ENCODE measurements at places on chromosomes 1 and 21.
A peak's percentile ranks its signal among the peaks of the same experiment; 100 is the strongest.

GRCh38 chr1:6831366-6831765, 46.1 kb downstream of the CAMTA1 start:
- DNase-seq = no peak

DNA sequence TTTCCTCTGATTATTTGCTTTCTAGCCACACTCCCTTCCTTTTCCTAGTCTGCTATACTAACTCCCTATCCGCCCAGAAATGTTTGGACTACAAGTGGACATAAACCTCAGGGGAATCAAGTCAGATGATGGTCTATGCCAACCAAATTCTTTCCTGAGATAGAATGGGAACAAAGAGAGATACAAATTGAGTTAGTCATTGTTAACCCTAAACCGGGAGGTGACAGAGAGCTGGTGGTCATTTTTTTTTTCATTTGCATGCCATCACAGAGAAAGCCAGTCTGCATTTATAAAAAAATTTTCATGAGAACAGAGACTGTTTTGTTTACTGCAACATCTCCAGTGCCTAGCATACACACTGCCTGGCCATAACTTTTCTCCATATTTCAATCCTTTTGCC, 35.0 kb downstream of the MYSM1 start:
- no peak for DNase-seq

GRCh38 chr1:58882322-58882948, 98.6 kb upstream of the JUN start:
- DNase-seq = no peak

DNA sequence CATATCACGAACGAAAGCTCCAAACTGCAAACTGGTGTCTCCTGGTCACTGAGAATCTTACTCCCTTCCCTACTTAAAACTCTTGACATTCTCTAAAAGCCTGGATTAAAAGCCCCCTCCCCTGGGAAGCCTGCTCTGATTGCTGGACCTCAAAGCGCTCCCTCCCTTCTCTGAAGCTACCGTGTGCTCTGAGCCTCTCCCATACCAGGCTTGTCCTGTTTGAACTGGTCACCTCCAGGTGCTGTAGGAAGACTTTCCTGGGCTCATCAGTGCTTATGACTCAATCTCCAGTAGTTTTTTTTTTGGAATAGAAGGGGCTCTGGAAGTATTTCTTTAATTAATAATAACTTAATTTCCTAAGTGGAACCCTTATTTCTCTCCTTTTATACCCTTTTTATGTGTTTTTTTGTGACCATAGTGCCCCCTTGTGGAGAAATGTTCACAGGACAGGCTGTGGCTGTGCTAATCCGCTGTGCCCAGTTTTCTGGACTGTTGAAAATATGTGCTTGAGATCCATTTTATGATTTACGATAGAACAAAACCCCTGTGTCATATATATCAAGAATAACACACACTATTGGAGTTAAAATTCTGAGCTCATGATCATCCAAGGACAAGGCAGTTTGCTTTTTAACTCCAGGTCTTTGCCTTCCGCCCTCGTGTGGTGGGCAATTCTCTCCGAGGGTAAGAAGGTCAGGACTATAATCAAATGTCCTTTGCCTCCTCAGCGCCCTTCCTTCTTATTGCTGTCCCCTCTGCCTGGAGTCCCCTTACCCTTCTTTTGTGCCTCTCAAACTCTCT, 16.9 kb downstream of the MTARC1 start:
- no peak for DNase-seq

DNA sequence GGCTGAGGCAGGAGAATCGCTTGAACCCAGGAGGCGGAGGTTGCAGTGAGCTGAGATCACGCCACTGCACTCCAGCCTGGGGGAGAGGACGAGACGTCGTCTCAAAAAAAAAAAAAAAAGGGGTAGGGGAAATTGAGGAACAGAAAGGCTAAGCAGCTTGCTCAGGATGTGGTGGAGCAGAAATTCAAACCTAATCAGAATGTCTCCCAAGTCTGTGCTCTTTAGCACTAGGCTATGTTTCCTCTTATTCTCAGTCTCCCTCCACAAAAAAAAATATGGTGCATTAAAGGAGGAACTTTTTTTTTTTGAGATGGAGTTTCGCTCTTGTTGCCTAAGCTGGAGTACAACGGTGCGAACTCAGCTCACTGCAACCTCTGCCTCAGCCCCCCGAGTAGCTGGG, 114.2 kb downstream of the SLC16A1 start:
- no peak for DNase-seq

- DNase-seq = peak; percentile 80
Measured at GRCh38 chr1:198169672-198170071, 12.9 kb downstream of the NEK7 start.

- no peak for DNase-seq
Measured at GRCh38 chr1:158251163-158251562, 3.1 kb upstream of the CD1A start.

- DNase-seq = peak; percentile 26
Measured at GRCh38 chr1:21703318-21703963, 34.3 kb upstream of the RAP1GAP start.

DNA sequence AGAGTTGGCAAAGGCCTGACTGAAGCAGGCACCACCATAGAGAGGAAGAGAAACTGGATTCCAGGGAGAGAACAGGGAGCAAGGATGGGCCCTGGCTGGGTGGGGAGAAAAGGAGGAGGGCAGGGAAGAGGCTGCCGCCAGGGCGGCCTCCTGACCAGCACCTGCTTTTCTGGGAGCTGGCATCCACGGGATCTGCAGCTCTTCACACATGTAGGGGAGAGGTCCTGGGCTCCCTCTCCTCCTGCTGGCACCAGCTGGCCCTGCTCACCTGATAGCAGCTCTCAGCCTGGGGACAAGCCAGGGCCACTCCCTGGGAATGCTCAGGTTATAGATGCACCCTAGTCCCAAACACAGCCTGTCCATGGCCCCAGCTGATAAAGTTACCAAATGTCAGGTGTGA, 39.9 kb downstream of the TEX35 start:
- no peak for DNase-seq

DNA sequence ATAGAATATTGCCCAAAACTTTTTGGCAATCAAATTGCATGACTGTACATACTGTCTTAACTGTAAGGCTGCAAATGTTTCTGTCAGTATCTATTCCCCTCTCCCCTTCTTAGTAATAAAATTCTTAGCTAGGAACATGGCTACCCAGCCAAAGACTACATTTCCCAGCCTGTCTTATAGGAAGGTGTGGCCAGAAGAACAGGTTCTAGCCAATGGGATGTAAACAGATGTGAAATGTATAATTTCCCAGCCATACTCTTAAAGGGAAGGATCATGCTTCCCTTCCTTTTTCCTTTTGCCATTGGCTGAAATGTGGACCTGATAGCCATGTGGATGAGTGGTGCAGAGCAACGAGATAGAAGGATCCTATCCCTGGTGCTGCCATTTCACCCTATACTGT, 7.0 kb upstream of the HIVEP3 start:
- DNase-seq = no peak

GRCh38 chr1:196063294-196063693, 544.9 kb downstream of the KCNT2 start:
- DNase-seq = no peak

DNA sequence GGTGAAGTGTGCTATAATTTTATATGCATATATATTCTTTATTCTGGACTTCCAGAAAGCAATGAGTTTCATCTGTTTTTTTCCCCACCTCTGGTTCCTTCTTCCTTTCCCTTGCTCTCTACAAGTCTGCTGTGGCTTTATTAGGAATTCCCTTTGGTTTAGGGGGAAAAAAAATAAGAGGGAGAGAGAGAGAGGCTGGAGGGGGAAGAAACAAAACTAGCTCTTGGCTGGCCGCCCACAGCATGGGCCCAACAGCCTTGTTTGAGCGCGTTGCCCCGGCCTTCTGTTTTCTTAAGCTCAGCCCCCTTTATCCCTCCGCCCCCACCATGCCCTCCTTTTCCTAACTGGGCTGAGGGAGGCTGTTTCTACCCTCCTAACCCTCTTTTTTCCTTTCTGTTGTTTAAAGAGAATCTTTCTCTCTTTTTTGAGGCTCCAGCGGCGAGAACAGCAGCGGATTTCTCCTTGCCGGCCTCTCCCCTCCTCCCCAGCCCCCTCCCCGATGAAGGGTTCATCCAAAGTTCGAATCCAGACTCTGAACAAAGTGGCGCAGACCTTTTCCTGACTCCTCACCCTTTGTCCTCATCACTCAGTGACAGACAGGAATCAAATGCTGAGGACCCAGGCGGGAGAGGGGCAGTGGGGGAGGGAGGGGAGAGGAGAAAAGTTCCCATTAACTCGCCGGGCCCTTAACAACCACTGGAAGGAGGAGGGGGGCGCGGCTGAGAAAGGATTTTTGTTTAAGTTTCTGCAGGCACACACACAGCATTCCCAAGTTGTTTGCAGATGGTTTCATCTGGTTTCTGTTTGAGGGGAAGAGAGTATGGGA, 29.7 kb downstream of the PBX1 start:
- DNase-seq = no peak

DNA sequence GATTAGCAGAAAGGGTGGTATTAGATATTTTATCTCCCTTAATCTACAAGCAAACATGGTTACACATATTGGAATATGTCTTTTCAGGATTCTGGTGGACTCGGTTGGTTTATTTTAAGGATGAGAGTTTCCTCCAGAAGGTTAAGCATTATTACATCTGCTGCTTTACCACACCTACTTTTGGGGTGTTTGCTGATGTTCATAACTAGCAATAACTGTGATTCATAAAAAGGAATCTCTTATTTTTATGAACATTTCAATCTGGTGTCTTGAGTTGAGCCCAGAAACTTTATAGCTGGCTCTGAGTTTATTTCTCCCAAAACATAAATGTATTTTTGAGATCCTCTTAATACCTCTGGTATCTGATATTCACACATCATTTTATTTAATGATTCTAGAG, 82.7 kb downstream of the LRRC8D start:
- DNase-seq = no peak

- no peak for DNase-seq
Measured at GRCh38 chr1:110875216-110875731, 2.3 kb downstream of the CD53 start.

DNA sequence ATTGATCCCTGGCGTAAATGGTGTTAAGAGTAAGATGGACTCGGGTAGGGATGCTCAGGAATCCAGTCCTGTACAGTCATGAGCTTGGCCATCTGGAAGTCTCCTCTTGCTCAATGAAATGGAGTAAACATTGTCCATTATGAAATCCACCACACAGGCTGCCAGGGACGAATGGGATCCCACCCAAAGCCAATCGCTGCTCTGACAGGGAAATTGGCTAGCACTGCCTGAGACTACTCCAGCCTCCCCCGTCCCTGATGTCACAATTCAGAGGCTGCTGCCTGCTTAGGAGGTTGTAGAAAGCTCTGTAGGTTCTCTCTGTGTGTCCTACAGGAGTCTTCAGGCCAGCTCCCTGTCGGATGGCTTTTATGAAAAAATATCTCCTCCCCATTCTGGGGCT, at the start of gene HSD11B1:
TSS of gene HSD11B1 (plus strand) at position 263 of the 400 bp plus-strand sequence. CDS start at position 360, 97 bp downstream.
- no peak for DNase-seq

DNA sequence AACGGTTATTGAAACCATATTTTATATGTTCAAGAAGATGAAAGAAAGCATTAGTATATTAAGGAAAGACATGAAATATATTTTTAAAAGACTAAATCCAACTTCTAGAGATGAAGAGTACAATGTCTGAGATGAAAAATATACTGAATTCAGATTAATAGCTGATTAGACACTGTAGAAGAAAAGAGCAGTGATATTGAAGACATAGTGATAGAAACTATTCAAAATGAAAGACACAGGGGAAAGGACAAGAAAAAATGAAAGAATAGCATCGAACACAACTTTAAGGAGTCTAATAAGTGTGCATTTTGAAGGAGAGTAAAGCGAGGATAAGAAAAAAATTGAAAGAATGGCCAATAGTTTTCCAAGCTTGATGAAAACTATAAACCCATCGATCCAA, 11.2 kb upstream of the IFNAR1 start:
- no peak for DNase-seq

- DNase-seq = no peak
Measured at GRCh38 chr21:45073301-45074047, 906 bp upstream of the ADARB1 start.

GRCh38 chr1:82110366-82111254, 309.9 kb downstream of the ADGRL2 start:
- DNase-seq = no peak

GRCh38 chr1:109821831-109822745, 58.4 kb upstream of the EPS8L3 start:
- DNase-seq = no peak

GRCh38 chr1:23799255-23799569, 1.3 kb downstream of the GALE start:
- DNase-seq = no peak

DNA sequence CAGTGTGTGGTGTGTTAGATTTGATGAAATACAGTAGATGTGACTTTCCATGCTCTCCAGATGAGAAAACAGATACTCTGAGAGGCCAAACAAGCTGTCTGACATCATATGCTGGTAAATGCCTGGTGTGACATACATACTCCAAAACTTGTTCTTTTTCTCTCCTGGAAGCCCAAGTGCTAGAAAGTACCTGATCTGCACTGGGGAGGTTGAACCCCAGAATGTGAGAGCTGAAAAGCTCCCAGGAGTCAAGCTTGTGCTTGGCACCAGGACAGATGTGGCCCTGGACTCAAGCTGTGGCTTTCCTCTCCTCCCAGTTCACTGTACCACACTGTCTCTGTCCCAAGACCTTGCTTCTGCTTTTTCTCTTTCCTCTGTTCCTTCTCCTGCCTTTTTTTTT, 389.0 kb upstream of the USP24 start:
- no peak for DNase-seq

- no peak for DNase-seq
Measured at GRCh38 chr1:108149796-108150467, 50.2 kb downstream of the SLC25A24 start.

DNA sequence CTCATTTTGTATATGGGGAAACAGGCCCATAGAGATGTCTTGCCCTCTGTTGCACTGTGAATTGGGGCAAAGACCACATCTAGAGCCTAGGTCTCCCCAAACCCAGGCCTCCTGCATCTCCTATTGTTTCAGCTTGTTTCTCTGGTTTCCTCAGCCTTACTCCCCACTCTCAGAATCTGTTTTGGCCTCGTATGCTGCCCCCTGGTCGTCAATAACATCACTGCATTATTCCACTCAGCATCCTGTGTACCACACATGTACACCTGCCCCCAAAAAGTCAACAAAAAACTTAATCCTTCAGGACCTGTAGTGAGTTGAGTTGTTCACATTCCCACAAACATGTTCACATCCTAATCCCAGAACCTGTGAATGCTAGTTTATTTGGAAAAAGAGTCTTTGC, 184.8 kb downstream of the BRINP2 start:
- DNase-seq = no peak

- DNase-seq = no peak
Measured at GRCh38 chr21:27838573-27838972, 871.7 kb upstream of the ADAMTS5 start.

DNA sequence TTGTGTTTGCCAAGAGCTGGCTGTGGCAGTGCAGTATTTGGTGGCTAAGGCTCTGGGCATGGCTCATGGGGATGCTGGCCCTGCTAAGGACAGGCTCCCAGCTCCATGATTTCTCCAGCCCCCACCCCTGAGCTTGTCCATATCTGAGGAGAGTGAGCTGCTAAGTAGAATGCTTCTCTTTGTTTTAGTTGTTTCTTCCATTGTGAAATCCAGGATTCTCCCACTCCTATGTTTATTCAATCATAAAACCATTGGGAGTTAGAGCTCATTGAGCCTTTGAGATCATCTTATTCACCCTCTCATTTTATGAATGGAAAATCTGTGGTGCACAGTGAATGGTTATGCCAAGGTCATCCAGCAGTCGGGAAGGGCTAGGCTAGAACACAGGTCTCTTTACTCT, 188.8 kb downstream of the TNR start:
- no peak for DNase-seq

GRCh38 chr1:47794530-47794929, 202.7 kb downstream of the TRABD2B start:
- DNase-seq = no peak

GRCh38 chr1:165560883-165561656, 17.3 kb downstream of the LRRC52 start:
- no peak for DNase-seq
